D721Med (cell line): ENCODE measurements at places on chromosomes 11 and 22.

GRCh38 chr22:17369439-17370025 lies at the start of gene CECR2:
CECR2 (plus strand) TSS chr22:17369460; CDS start chr22:17369784, 324 bp downstream.
- DNase-seq: no peak

DNA sequence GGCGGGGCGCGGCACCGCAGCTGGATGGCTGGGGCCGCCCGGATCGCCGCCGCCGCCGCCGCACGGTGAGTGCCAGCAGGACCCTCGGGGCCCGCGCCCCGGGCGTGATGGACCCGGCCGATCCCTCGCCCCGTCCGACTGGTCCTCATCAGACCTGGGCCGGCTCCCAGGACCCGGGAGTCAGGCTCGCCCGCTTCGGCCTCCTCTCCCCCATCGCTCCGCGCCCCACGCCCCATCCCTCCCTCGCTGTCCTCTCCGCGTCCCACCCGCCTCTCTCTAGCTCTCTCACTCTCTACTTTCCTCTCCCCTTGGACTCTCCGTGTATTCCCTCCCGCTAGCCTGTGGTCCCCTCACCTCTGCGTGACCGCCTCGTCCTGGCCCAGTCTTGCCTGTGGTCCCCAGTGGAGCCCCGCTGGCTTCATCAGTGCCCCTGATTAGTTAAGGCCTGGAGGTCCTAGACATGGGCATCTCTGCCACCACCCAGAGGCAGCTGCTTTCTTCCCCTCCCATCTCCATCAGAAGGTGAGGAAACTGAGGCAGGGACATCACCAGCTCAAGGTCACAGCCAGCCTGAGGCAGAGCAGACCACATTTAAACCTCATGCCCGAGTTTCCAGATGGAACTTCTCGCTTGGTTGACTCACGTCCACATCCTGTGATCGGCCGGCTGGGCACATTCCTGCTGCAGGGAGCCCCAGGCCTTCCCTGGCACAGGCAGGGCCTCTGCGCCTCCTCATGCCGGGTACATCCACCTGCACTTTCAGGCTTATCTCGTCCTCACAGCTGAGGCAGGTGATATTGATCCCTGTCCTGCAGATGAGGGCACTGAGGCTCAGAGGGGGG lies 429 bp downstream of the SLC39A13 start:
- no peak for DNase-seq

- no peak for DNase-seq
Observed at GRCh38 chr22:27307545-27308247, 493.9 kb downstream of the MN1 start.

GRCh38 chr11:66465373-66466224 lies 1.1 kb upstream of the PELI3 start:
- no peak for DNase-seq

DNA sequence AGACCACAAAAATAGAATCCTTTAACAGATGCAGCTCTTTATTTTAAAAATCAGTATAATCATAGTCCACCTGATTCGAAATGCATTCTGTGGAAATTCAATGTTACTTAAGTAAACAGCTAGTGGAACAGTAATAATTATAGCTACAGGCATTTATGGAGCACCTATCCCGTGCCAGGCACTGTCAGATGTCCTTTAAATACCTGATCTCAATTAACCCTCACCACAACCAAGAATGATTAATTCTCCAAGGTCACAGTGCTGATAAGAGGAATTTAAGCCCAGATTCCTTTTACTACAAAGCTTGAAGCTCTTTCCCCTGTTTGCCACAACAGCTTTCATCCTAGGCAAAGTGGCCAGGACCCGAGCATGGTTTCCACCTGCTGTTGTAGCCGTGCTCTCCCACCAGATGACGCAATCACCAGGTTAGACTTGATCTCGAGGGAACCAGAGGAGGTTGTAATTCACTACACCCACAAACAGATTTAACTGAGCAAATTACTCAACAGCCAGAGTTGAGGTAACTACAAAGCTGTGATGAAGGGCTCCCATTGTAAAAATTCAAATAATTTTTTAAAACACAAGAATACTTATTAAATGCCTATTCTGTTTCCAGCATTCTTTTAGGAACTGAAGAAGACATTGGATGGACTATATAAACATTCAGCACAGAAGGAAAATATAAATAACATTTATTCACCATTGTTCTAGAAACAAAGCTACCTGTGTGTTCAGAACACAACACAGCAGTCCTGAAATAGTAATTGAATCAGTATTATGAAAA lies 10.3 kb downstream of the PRDM10 start:
- no peak for DNase-seq

DNA sequence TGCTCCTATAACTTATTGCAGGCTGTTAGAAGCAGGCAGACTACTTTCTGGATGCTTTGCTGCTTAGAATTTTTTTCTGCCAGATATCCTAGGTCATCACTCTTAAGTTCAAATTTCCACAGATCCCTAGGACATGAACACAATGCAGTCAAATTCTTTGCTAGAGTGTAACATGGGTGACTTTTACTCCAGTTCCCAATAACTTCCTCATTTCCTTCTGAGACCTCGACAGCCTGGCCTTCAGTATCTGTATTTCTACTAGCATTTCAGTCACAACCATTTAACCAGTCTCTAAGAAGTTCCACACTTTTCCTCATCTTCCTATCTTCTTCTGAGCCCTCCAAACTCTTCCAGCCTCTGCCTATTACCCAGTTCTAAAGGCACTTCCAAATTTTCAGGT lies 60.4 kb upstream of the ZBED5 start:
- no peak for DNase-seq

DNA sequence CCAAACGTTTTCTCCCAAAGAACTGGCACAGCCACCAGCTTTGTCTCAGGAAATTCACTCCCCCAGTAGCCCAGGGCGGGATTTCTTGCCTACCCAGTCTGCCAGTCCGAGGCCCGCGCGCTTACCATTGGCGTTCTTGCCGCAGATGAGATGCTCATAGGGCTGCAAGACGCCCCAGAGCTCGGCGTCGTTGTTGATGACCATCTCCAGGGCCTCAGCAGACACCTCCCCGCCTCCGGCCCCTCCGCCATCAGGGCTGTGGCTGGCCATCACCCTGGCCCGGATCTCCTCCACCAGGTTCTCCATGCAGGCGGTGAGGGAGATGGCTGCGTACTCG lies 1.3 kb downstream of the ABTB2 start:
- DNase-seq: no peak
